ENCODE measurements at places on chromosomes 2 and 18. TPM values are rescaled to one million over a fixed set of nuclear protein-coding genes. Genes with fewer than 3 reads are reported as not detected.

DAW1 gene
- not detected for total RNA-seq

NXPH2 gene
- not detected for total RNA-seq

SETBP1 gene
- total RNA-seq, result 8.5 TPM

PLGLB1 gene
- total RNA-seq, result 0.64 TPM

EVA1A gene
- 0.56 TPM for total RNA-seq

EPG5 gene
- 12.2 TPM for total RNA-seq

VWC2L gene
- total RNA-seq, result not detected

LTBP1 gene
- total RNA-seq, result 33.8 TPM

FNDC4 gene
- total RNA-seq, result 8.5 TPM

CYP27C1 gene
- 1.8 TPM for total RNA-seq

IL36RN gene
- total RNA-seq, result 64.1 TPM

TEKT4 gene
- not detected for total RNA-seq

Measured in esophagus mucosa (tissue), 1 donor.